Stomach (tissue), 19 donors: ENCODE measurements at places on chromosomes 1 and 21. TPM values are rescaled to one million over a fixed set of nuclear protein-coding genes. Genes with fewer than 3 reads are reported as not detected.

DNA sequence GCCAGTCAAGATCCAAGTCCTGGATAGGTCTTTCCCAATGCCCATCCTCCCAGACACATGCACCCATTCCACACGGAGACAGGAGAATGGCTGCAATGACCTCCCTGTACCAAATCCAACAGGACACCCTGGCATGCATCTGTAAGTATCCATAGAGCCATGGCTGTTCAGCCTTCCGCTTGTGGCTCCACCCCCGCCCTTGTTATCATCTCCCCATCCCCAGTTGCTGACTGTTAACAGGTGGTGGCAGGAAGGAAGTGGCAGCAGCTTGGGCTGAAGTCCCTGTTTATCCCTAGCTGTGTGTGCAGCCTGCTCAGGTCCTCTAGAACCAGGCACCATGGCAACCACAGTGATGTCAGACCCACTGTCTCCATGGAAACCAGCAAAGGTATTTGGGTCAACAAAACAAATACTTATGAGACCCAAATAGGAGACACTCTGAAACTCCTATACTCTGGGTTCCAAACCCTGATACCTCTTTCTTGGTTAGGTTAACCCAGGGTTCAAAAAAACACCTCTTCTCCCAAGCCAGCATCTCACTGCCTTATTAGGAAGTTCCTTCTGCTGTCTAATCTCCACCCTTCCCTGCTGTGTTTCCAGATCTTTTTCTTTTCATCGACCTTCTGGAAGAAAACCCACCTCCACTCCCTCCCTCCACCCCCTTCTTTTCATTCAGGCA is 721 bp downstream of the PBXIP1 start:
- H3K4me3 ChIP-seq = peak overlapping the region; percentile 60
- peak; percentile 63 for DNase-seq
- peak overlapping the region; percentile 81 for H3K27ac ChIP-seq
- H3K27me3 ChIP-seq = no peaks in the 10 kb centered on the region
- peaks cover 35% of the 10 kb centered on the region for H3K36me3 ChIP-seq
- peaks cover 55% of the 10 kb centered on the region for H3K4me1 ChIP-seq

GRCh38 chr1:240582953-240583352 is 29.0 kb downstream of the GREM2 start:
- DNase-seq = no peak
- H3K27me3 ChIP-seq = no peaks in the 10 kb centered on the region
- no peak overlapping the region for H3K27ac ChIP-seq
- no peaks in the 10 kb centered on the region for H3K4me1 ChIP-seq
- H3K4me3 ChIP-seq = no peak overlapping the region
- no peaks in the 10 kb centered on the region for H3K36me3 ChIP-seq

DNA sequence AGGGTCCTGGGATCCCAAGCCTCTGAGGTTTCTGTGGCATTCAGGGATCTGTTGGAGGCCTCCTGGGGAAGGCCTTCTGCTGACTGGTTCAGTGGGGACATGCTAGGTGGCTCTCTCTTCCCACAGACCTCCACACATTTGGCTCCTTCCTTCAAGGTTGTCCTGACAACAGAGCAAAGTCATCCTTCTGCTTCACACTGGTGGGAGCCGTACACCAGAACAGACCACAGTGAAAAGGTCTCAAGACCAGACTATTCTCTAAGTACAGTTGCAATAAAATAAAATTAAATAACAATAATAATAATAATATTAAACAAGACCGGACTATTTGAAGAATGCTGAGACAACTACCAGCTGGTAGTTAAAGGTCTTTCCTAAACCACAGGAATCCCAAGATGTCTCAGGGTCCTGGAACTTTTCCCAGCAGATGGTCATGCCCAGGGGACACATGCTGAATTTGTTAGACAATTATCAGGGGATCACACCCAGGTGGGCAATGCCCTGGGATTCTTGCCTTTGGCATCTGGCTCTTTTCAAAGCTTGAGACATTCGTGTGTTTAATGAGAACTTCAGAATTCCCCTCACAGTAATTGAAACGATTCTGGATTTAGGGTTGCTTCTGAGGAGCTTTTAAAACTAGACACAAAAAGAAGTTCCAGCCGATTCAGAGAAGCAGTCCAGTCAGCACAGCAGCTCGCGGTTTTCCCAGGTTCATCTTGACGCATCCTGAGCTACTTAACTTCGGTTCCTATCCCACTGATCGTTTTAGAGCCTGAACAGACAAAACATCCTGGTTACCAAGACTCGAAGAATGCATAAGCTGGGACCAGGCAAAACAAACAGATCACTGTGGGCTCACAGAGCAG is 22.9 kb downstream of the HTR1D start:
- no peak overlapping the region for H3K27ac ChIP-seq
- no peaks in the 10 kb centered on the region for H3K4me1 ChIP-seq
- DNase-seq = no peak
- no peaks in the 10 kb centered on the region for H3K27me3 ChIP-seq
- H3K4me3 ChIP-seq = no peak overlapping the region

- no peaks in the 10 kb centered on the region for H3K36me3 ChIP-seq
- no peak overlapping the region for H3K27ac ChIP-seq
- no peaks in the 10 kb centered on the region for H3K27me3 ChIP-seq
- no peaks in the 10 kb centered on the region for H3K4me1 ChIP-seq
- no peak for DNase-seq
Measured at GRCh38 chr1:117493906-117494305, 111.9 kb upstream of the TENT5C start.

The IL20 gene
- total RNA-seq = not detected

The OR2T29 gene
- not detected for total RNA-seq
